ENCODE measurements at places on chromosomes 3 and 15.

GRCh38 chr3:17707813-17708543, 34.5 kb downstream of the TBC1D5 start:
- DNase-seq, result no peak

DNA sequence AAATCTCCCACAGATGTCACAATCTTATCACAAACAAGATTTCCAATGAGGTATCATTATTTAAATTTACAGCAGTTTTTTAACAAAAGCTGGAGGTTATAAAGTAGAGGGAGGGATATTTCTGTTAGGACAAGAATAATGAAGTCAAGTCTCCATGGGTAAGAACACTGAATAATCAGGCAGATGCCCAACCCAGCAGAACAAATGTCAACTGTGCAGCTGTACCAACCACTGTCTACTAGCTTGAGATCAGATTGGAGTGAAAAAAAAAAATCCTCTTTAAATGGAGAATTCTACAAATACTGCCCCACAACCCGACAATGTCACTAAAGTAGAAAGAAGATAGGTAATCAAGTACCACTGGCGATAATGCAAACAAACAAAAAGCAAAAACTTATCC, 30.3 kb downstream of the DHX36 start:
- DNase-seq, result no peak

GRCh38 chr3:122189357-122189756, 5.9 kb downstream of the CASR start:
- no peak for DNase-seq

- peak; percentile 56 for DNase-seq
Observed at GRCh38 chr3:27542476-27542875, 58.3 kb upstream of the SLC4A7 start.

- no peak for DNase-seq
Observed at GRCh38 chr15:71809346-71809745, 1.0 kb upstream of the NR2E3 start.

GRCh38 chr3:176120507-176120906, 1076.8 kb downstream of the TBL1XR1 start:
- no peak for DNase-seq

- DNase-seq, result no peak
Observed at GRCh38 chr3:188468662-188469061, 314.7 kb downstream of the LPP start.

DNA sequence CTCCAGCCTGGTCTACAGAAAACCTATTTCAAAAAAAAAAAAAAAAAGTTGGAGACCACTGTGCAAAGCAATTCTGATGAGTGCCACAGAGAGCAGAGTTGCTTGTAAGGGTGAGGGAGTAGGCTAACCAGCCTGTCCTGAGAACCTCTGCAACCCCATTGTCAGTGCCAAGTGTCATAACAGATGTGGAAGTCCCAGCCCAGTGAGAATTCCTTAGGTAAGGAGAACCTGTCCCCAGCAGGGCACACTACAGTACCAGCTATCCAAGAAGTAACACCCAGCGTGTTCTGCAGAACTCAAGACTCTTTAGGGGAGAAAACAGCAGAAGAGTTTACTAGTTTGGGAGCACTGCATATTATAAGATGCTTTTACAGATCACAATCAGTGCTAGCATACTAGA, 156.3 kb downstream of the LIPC start:
- DNase-seq, result no peak

DNA sequence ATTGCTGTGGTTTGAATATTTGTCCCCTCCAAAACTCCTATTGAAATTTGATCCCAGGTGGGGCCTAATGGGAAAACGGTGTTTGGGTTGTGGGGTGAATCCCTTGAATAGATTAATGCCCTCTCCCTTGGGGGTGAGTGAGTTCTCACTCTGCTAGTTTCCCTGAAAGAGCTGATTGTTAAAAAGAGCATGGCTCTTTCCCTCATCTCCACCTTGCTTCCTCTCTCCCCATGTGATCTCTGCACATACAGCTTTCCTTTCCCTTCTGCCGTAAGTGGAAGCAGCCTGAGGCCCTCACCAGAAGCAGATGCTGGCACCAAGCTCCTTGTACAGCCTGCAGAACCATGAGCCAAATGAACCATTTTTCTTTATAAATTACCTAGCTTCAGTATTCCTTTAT, 394.9 kb upstream of the WNT5A start:
- DNase-seq, result no peak

- no peak for DNase-seq
Observed at GRCh38 chr3:164479406-164479805, 598.9 kb downstream of the SI start.

- no peak for DNase-seq
Observed at GRCh38 chr3:153753035-153753434, 368.2 kb upstream of the ARHGEF26 start.

GRCh38 chr15:92130244-92130643, 263.4 kb upstream of the ST8SIA2 start:
- DNase-seq, result no peak

GRCh38 chr3:150022381-150023238, 51.9 kb upstream of the PFN2 start:
- DNase-seq, result no peak

DNA sequence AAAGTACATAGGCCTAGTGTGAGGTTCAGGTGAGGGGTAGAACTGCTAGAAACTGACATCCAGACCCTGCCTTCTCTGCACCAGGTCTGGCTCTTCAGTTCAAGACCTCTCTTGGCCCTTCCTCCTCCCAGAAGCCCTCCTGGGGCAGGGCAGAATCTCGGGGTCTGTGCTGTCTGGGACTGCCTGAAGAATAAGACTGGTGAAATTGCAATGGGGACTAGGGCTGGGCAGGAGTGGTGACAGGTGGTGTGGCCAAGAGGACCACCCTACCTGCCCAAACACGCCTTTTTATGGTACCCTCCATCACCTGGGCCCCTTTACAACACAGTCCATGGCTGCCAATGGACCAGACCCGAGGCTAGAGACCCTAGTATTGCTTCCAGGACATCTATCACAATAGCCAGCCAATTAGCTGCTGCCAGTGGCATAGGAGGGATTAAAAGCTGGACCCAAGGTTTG, 1.5 kb upstream of the NCKIPSD start:
- DNase-seq, result no peak

DNA sequence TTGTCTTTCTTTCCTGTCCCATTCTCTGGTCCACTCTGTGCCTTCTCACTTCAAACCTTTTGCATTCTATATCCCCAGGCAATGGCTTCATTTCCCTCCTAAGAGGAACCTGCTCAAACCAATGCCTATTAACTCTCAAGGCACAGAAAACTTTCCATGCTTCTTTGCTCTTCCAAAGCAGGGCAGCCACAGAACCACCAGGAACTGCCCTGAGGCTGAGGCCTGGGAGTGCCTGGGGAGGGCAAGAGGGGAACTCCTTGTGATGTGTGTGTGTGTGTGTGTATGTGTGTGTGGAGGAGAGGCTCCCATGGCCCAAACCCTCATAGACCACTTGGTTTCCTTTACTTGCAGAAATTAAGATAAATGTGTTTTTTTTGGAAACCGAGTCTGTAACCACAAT, 14.1 kb upstream of the PGPEP1L start:
- no peak for DNase-seq

DNA sequence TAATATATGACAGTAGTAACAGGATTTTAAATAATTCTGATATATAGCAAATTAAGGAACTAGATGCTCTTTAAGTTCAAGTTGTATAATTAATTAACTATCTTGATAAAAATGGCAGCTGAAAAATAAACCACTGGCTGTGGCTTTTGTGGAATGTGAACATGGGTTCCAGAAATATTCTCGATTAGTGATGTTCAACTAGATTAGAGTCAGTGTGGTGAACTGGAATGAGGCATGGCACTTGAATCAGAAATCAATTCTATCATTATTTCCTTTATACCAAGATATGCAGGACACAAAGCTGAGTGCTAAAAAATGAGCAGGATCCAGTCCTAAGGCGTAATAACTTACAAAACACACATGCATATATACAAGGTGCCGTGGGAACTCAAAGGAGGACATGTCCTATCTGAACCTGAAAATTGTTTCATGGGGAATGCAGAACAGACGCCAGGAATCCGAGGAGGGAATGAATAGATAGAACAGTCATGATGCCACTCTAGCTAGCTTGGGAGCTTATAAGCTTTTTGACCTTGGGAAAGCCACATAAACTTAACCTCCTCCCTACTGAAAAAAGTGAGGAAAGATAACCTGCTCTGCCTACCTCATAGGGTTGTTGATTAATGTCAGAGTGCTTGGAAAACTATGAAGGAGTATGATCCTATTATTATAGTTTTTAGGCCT, 402.4 kb downstream of the PLCL2 start:
- DNase-seq, result no peak

GRCh38 chr3:133237380-133237779, 162.5 kb upstream of the BFSP2 start:
- no peak for DNase-seq

GRCh38 chr15:65292938-65293518, 2.8 kb upstream of the RNU5A-1 start:
- no peak for DNase-seq

DNA sequence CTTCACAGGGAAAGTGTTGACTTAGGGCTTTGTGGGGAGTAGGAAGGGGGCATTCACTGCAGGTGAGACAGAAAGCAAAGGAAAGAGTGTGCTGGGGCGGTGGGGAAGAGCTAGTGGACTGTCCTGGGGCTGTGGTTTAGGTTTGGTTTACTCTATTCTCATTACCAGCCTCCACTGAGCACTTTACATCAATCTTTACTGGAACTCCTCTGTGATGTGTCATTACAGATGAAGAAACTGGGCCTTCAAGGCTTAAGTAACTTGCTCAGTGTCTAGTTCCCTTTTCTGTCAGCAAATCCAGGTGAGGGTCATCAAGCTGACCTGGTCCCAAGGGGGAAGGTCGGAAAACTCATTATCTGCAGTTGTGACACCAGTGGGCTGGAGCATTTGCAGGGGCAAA, 120.2 kb upstream of the PFN2 start:
- no peak for DNase-seq

- DNase-seq, result no peak
Observed at GRCh38 chr15:31371520-31372240, 45.0 kb downstream of the KLF13 start.

DNA sequence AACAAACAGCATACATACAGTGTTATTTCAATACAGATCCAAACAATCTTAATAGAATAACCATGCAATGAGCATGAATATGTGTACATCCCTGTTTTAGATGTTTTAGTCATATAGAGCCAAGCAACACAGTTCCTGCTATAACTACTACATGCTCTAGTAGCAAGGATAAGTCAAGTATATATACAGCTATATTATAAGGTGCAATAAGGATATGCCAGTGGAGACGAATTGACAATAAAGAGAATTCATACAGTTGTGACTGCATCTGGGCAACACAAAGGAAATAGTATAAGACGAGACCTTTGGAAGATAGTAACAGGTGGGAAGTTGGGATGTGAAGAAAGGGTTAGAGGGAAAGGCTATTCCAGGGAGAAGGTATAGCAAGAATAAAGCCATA, 103.4 kb downstream of the TPRG1 start:
- DNase-seq, result no peak

DNA sequence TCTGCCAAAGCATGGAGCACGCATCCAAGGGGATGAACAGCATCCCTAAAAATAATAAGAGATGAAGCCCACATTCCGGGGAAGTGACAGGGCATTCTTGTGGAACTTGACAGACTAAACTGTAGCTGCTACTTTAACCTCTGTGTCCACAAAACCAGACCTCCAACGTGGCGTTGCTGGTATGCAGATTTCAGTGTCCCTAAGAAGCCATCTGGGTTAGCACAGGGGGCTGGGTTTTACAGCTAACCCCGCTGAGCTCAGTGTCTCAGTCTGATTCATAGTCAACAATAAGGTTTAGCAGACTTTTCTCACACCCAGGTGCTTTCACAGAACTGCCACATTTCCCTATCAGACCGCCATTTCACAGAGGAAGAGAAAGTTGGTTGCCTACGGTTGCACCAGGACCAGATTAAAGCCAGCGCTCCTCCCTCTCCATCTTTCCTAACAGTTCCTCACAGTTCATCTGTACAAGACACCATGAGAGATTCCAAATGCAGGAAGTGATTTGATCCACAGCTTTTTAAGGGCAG, 61.6 kb upstream of the CTDSPL start:
- DNase-seq, result no peak

- no peak for DNase-seq
Observed at GRCh38 chr3:38655708-38656300, 6.3 kb upstream of the SCN5A start.

DNA sequence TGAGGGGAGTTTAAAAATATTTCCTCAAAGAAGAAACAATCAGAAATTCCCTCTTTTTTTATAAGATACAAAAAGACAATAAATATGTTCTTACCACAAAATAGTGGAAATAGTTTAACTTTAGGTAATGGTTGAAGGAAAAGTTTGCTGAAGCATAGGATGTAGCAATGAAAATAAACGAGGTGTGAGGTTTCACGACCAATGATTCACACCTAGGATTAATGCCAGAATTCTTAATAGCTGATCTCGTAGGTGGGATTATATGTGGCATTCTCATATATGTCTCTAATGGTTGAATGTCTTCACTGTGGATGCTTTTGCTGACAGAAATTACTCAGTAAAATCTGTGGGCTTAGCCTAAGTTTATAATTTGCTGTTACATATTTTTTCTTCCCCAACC, 467.7 kb downstream of the FGF12 start:
- DNase-seq, result no peak

DNA sequence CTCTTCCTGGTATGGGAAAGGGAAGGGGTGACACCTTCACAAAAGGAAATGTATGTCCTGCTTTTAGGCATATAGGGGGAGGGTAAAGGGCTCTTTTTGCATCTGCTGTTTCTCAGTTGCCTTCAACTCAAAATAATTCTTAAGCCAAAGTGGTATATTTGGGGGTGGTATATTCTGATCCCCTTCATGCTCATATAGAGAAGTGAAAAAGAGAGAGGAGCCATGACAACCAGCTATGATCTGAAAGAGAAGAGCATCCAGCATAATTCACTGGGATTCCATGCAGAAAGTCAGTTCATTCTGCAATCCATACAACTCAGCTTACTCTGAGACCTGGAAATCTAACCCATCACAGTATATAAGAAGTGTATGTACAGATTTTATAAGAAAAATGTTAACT, 22.3 kb downstream of the DENND6A start:
- DNase-seq, result no peak

GRCh38 chr15:82100111-82100929, 54.5 kb upstream of the MEX3B start:
- DNase-seq, result no peak

DNA sequence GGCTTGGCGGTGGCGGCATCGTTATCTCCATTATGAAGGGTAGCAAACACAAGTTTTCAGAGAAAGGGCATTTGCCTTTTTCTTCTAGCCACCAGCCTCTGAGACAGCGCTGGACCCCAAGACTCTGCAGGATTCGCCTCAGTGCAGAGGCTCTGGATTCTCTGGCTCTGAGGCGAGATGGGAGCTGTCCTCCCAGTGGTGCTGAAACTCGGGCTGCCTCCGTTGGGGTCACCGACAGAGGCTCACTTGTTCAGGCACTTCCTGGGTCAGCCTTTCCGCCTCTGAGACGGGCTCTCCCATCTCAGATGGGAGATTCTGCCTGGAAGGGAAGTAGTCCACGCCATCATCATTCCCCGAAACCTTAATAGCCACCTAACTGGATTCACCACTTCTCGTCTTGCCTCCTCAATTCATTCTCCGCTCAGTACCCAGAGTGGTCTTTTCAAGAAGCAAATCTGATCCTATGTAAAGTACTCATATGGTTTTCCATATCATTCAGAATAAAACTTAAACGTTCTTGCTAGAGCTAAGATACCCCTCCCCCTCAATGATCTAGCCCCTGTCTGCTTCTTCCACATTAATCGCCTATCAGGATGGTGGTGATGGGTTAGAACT, 76.9 kb downstream of the RHCG start:
- DNase-seq, result no peak
